ENCODE measurements at places on chromosomes 2 and 18. TPM values are rescaled to one million over a fixed set of nuclear protein-coding genes. Genes with fewer than 3 reads are reported as not detected.

Gene SPDYA
- total RNA-seq: 0.24 TPM

GRCh38 chr18:25661831-25662230 is 309.9 kb upstream of the ZNF521 start:
- DNase-seq: no peak

Gene CHST9
- total RNA-seq: 8.7 TPM

GRCh38 chr2:149915151-149915550 is 327.6 kb upstream of the MMADHC start:
- no peak for DNase-seq

Gene TGFA
- total RNA-seq: 2.1 TPM

Gene EGR4
- total RNA-seq: not detected

- DNase-seq: peak; percentile 90
Measured at GRCh38 chr2:29011418-29012060, 30.4 kb downstream of the TOGARAM2 start.

DNA sequence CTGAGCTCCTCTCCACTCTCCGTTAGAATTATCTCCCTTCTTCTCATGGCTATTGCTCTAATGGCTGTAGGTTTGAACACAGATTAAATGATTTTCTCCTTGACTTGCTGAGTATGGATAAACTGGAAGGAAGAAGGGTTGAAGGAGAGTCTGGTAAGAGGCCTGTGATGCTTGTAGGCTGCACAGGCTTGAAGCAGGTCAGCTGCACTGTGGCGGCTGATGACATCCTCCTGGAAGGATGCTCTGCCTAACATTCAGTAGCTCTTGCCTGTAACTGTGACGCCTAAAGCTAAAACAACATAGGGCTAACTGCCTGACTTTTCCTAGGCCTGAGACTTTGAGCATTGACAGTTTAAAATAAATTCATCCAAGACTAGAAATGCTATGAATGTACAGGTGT is 166.3 kb downstream of the MREG start:
- peak; percentile 46 for DNase-seq

DNA sequence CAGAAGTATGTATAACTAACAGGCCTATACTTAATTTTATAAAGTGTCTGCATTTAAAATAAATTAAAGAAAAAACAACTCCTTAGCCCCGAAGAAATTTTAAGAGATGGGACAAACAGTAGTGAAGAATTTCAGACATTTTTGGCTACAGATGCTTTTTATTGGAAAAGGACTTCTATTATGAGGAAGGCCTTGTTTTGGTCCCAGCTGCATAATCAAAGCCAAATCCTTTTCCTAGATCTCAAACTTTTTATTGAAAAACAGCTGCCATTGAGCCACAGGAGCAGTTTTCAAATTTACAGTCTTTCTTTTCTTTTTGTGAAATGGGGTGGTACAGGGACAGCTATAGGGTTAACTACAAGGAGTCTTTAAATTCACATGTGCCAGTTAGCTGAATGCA is 51.3 kb upstream of the SETBP1 start:
- no peak for DNase-seq

- DNase-seq: no peak
Measured at GRCh38 chr2:61726456-61727209, 127.2 kb downstream of the FAM161A start.

Gene TDRD15
- total RNA-seq: not detected

DNA sequence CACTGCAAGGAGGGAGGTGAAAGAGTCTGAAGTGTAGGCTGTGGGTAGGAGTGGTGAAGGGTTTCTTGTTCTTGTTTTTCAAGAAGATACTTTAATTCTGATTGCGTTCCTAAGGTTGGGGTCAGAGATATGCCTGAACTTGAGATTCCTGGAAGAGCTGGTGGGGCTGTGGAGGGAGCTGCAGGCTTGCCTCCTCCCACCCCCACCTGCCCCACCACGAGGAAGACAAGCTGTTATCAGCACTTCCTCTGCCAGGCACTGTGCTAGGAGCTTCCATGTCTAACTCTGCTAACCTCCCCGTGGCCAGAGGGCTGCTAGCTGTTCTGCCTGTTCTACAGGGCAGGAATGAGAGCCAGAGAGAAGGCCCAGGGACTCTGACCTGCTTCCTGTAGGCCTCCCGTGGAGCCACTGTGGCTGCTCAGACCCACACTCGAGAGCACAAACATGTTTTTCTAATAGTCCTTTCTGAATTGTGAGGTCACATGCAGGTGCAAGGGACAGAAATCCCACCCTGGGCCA is 13.7 kb downstream of the ANKRD23 start:
- DNase-seq: no peak

Gene POTEJ
- total RNA-seq: not detected

Gene TCF4
- 59.5 TPM for total RNA-seq

DNA sequence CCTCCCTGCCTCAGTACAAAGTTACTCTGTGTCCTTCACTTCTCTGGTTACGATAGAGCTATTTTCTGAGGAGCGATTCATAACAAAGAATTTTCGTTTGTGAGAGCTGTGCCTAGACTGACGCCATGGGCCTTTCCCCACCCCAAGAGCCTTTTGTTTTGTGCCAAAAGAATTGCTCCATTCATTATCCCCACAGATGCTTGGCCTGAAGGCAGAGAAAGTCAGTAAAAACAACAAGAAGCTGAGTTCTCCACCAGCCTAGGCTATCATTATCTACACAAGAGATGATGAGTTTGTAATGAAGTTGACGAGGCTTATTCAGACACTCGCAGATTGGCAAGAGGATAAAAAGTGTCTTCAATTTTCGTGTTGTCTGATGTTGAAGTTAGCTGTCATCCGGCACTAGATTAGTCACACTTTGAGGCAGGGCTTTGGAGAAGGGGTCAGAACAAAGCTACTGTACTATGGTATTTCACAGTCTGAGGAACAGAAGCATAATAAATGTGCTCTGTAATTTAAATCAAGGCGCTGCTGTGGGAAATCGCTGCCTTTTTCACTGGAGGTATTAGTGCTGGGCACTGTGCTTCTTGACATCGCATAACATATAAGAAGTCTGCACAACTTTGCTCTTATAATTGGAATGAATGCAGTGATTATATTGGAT is 278.4 kb upstream of the FIGN start:
- peak; percentile 41 for DNase-seq

Gene OTOF
- total RNA-seq: not detected

Gene CLEC4F
- 0.08 TPM for total RNA-seq

Gene AMER3
- not detected for total RNA-seq

GRCh38 chr18:12091538-12092141 is 2.0 kb upstream of the ANKRD62 start:
- no peak for DNase-seq

DNA sequence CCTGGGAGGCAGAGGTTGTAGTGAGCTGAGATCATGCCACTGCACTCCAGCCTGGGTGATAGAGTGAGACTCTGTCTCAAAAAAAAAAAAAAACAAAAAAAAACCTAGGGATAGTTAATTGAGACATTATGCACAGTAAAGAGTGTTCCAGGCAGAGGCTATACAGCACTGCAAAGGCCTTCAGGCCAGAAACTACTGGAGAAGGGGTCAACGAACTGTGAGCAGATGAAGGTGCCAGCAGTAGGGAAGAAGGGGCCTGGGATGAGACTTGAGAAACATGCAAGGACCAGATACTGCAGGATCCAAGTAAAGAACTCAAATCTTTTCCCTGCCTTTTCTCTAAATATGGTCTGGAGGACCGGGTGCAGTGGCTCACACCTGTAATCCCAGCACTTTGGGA is 26.0 kb upstream of the PCBP1 start:
- no peak for DNase-seq

GRCh38 chr2:11687736-11688135 is 17.7 kb upstream of the NTSR2 start:
- peak; percentile 37 for DNase-seq

Gene FOXD4L1
- not detected for total RNA-seq

DNA sequence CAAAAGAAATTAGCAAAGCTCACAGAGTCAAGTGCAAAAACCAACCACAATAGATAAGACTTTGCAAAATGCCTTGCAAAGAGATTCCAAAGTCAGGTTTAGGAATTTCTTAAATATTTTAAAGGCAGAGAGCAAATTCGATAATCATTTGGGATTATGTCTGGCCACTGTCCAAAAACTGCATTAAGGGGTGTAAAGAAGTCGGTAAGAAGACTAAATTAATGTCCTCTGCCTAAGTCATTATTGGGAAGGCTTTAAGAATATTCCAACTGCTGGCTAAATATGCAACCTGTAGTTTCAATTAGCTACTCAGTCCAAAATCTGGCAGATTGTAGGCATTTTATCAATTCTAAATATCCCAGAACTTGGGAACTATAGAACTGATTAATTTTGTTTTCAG is 13.7 kb upstream of the LRP1B start:
- no peak for DNase-seq

GRCh38 chr2:45888167-45888566 is 236.7 kb downstream of the PRKCE start:
- no peak for DNase-seq

Gene RESP18
- not detected for total RNA-seq

GRCh38 chr2:72983500-72984161 is 66.3 kb downstream of the EMX1 start:
- no peak for DNase-seq

- DNase-seq: no peak
Measured at GRCh38 chr2:29447513-29447912, 332.3 kb downstream of the CLIP4 start.

Gene SKOR2
- total RNA-seq: not detected

DNA sequence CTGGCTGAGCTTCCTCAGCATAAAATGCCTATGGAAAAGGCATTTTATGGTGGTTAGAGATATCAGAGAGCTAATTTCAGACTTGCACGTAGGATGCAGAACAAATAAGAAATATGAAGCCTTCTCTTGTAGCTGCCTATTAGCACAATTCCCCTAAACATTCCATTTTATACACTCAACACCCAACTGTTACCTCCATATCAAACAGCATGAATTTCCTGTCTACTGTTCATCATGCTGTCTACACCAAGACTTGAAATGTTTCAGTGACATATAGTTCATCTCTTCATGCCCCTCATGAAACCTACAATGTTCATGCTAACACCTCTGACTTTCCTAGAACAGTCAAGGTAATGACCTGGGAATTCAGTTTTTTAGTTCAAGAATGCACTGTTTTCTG is 249.9 kb downstream of the PIEZO2 start:
- DNase-seq: no peak

GRCh38 chr18:58297198-58297597 is 253.2 kb downstream of the NEDD4L start:
- DNase-seq: no peak

DNA sequence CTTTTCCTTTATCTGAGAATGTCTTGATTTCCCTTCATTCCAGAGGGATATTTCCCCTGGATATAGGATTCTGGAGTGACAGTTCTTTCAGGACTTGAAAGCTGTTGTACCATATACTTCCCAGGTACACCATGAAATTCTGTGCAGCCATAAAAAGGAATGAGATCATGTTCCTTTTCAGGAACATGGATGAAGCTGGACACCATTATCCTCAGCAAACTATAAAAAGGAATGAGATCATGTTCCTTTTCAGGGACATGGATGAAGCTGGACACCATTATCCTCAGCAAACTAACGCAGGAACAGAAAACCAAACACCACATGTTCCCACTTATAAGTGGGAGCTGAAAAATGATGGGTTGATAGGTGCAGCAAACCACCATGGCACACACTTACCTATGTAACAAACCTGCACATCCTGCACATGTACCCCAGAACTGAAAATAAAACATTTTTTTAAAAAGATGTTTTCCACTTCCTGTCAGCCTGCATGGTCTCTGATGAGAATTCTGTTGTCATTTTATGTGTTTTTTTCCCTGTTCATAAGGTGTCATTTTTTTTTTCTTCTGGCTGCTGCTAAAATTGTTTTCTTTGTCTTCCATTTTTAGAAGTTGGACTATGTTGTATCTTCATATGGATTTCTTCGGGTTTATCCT is 133.3 kb downstream of the DNAH6 start:
- DNase-seq: no peak

- DNase-seq: no peak
Measured at GRCh38 chr2:55961318-55961911, 37.8 kb upstream of the EFEMP1 start.

Gene SLC16A14
- total RNA-seq: 3.0 TPM

DNA sequence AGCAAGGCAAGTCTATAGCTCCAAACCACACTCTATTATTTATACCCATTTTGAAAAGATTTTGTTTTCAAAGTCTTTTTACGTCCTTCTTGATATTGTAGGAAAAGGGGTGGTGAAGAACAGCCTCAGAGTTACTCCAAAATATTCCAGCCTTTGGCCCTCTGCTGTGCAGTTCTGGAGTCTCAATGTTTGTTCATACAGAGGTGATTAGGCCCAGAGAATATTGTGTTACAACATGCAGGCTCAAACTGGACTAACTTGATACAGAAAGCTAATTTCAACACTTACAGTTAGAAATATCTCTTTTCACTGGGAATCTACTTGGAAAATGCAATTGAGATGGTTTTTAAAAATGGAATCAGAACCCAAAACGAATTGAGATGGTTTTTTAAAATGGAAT is 40.4 kb upstream of the SLC25A52 start:
- DNase-seq: no peak

Gene SLC30A3
- 10.4 TPM for total RNA-seq

DNA sequence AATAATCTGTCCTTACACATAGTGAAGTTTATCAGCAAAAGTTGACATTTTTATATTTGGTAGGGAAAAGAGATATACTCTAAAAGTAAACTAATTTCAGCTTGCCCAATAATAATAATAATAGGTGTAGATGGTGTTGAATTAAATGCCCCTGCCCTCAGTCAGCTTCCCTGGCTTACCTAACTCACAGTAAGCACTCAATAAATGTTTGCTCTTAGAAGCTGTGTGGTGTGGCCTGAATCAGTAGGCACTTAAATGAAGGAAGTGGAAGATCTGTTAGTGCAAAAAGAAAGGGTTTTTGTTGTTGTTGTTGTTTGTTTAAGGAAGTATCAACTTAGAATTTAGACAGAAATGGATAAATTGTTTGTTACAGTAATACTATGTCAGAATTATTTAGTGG is 36.2 kb downstream of the EML4 start:
- no peak for DNase-seq

Gene SLC9A4
- total RNA-seq: not detected

DNA sequence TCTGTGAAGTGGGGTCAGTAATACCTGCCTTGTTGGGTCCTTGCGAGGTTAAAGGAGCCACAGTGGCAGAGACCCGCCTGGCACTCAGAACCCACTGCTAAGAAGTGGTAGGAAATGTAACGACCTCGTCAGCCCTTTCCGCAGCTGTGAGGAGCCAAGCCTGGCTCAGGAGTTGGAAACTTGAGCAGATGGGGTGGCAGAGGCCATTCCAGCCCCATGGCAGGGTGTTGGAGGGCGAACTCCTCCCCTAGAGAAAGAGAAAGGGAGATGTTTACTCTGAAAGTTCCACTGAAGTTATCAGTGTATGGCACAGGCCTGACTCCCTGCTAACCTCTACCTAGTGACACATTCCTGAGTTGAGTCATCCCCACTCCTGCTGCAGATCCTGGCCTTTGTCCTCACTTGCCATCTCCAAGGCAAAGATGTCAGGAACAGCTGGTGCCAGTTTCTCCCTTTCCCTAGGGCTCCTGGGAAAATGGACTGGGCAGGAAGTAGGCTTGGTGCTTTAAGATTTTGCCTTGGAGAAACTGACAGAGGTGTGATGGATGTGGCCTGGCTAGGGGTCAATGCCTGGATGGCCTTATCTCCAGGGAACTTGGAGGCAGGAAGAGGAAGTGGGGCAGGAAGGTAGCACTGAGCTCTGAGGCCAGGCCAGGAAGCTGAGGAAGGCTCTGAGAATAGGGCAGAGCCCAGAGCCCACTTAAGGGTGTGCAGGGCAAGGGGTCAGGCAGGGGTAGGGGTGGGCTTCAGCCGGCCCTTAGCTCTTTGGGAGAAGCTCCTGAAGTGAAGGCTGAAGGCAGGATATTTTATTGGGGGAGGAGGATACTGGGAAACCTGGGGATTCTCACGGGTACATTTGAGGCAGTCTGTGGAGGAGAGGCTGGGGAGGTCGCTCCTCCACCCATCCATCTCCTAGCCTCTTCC is 888 bp downstream of the VAMP5 start:
- DNase-seq: no peak

- no peak for DNase-seq
Measured at GRCh38 chr2:64203131-64203857, 59.1 kb upstream of the PELI1 start.

Gene SLC20A1
- total RNA-seq: 9.7 TPM
